ENCODE measurements at places on chromosomes 3 and 15. TPM values are rescaled to one million over a fixed set of nuclear protein-coding genes. Genes with fewer than 3 reads are reported as not detected.

Gene OIP5
- 8.6 TPM for total RNA-seq

Gene EFCAB12
- total RNA-seq, result not detected

Gene GOLGA8T
- not detected for total RNA-seq

Gene COL6A5
- total RNA-seq, result not detected

Gene AHSG
- not detected for total RNA-seq

Gene LRRC2
- total RNA-seq, result 1.1 TPM

Gene LCTL
- total RNA-seq, result not detected

Gene WNT5A
- total RNA-seq, result 7.0 TPM

Gene CELF6
- not detected for total RNA-seq

Gene CNTN3
- 0.78 TPM for total RNA-seq

Gene TRANK1
- total RNA-seq, result 11.4 TPM

Gene HIGD2B
- total RNA-seq, result not detected

Gene KY
- total RNA-seq, result 0.73 TPM

Gene HDDC3
- total RNA-seq, result 15.8 TPM

Gene MAP3K13
- total RNA-seq, result 10.3 TPM

Gene DZIP3
- 10.2 TPM for total RNA-seq

Gene DNAJB8
- total RNA-seq, result not detected

Gene GNAT1
- total RNA-seq, result not detected

Gene HHATL
- not detected for total RNA-seq

Gene IL12A
- 3.5 TPM for total RNA-seq

Gene ISY1
- 31.5 TPM for total RNA-seq

Gene ARIH1
- total RNA-seq, result 22.0 TPM

Gene PARP15
- 0.20 TPM for total RNA-seq

Gene PCSK6
- total RNA-seq, result 1.8 TPM
